ENCODE measurements at places on chromosomes 3 and 15.

DNA sequence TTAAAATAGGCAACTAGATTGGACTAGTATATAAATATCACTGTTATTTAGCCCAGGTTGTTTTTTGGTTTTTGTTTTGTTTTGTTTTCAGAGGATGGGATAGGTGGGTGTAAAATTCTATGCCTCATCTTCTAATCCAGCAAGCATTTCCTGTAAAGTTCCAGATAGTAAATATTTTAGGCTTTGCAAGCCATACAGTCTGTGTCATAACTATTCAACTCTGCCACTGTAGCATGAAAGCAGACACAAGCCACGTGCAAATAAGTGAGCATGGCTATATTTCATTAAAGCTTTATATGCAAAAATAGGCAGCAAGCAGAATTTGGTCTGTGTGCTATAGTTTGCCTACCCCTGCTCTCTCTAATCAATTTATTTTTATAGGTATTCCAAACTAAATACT is 657.3 kb upstream of the TGFBR2 start:
- no peaks in the 10 kb centered on the region for H3K27me3 ChIP-seq
- no peak overlapping the region for H3K4me3 ChIP-seq
- H3K27ac ChIP-seq: no peak overlapping the region
- no peak for DNase-seq
- no peaks in the 10 kb centered on the region for H3K4me1 ChIP-seq

GRCh38 chr15:98888820-98889479 is 118.6 kb downstream of the PGPEP1L start:
- H3K27me3 ChIP-seq: peaks cover 10% of the 10 kb centered on the region
- peaks cover 4% of the 10 kb centered on the region for H3K36me3 ChIP-seq
- H3K27ac ChIP-seq: no peak overlapping the region
- no peak for DNase-seq

DNA sequence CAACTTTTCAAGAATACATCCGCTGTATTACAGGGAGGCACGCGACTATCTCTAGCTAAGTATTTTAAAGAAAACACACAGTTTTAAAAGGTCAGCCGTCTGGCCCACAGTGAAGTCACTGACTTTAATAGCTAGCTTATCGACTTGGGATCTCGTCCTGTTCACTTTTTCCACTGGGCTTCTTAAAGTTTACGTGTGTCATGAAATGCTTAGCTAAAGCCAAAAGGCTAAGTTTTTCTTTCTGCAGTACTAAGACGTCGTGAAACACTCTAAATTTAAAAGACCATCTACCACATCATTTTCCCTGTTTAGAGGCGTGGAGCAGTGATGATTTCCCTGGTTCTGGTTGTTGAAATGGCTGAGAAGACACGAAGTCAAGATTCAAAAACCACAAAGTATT is 27.1 kb downstream of the LRIG1 start:
- no peaks in the 10 kb centered on the region for H3K27me3 ChIP-seq
- peaks cover under 1% of the 10 kb centered on the region for H3K36me3 ChIP-seq
- H3K4me1 ChIP-seq: peaks cover 37% of the 10 kb centered on the region
- peak overlapping the region; percentile 67 for H3K27ac ChIP-seq
- DNase-seq: no peak

- DNase-seq: no peak
- peaks cover 72% of the 10 kb centered on the region for H3K4me1 ChIP-seq
- peak overlapping the region; percentile 54 for H3K4me3 ChIP-seq
- peaks cover 20% of the 10 kb centered on the region for H3K36me3 ChIP-seq
Observed at GRCh38 chr3:16476636-16477035, 36.9 kb downstream of the RFTN1 start.

DNA sequence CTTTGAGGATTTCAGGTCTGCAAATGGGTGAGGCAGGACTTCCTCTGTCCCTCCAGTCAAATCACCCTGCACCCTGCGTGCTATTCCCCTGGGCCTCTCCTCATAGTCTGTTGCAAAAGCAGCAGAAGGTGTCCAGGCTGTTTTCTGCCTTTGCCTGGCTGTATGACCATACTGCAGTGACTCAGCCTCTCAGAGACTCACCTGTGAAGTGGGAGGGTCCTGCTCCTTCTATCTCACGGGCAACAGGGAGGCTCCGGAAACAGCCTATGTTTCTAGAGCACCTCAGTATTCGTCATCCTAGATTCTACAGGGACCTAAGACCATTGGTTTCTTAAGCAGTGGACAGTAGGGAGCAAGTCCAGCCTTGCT is 216.4 kb downstream of the TLE3 start:
- no peaks in the 10 kb centered on the region for H3K4me1 ChIP-seq
- no peak for DNase-seq
- no peak overlapping the region for H3K27ac ChIP-seq
- peaks cover 15% of the 10 kb centered on the region for H3K27me3 ChIP-seq

- H3K27me3 ChIP-seq: no peaks in the 10 kb centered on the region
- no peaks in the 10 kb centered on the region for H3K36me3 ChIP-seq
- H3K4me1 ChIP-seq: peaks cover 5% of the 10 kb centered on the region
- H3K27ac ChIP-seq: no peak overlapping the region
- H3K4me3 ChIP-seq: no peak overlapping the region
- DNase-seq: no peak
Observed at GRCh38 chr3:52121464-52121805, 32.8 kb downstream of the POC1A start.

DNA sequence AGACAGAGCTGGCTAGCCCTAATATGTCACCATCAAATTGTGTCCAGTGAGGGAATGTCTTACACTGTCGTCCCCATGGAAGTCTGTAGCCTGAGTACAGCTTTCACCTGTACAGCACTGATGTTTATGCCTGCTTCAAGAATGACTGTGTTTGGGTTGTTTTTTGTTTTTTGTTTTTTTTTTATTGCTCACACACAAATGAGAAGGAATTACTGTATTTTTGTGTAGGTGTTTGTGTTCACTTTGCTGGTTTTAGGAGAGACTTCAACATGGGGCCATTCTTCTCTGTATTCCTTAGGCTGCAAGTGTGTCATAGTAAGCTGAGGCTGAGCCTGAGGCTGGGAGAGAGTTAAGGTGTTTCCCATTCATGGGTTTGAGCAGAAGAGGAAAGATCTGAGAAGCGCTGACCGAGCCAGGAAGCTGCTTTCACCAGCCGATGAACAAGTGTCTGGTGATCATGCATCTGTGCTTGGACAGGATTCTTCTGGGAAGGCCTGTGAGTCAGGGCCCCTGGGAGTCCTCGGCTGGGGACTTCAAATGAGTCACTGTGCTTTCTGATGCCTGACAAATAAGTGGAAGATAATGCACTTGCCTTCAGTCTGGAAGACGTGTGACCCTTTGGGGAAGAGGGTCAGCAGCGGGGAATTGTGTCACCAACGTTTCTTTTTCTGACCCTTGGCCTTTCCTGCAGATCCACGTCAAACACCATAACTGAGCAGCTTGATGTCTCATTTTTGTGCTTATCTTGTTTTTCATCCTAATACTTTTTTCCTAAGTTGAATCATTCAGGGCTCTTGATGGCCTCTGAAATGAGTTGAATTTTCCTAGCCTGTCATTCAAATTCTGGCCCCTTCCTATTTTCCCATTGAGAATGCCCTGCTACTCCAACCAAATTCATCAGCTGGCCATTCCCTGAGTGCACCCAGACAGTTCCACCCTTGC is 36.7 kb upstream of the ZBTB38 start:
- no peak overlapping the region for H3K4me3 ChIP-seq
- no peak for DNase-seq
- H3K4me1 ChIP-seq: no peaks in the 10 kb centered on the region
- no peaks in the 10 kb centered on the region for H3K36me3 ChIP-seq

GRCh38 chr15:70795311-70795665 is 31.9 kb upstream of the UACA start:
- no peaks in the 10 kb centered on the region for H3K36me3 ChIP-seq
- peaks cover 31% of the 10 kb centered on the region for H3K27me3 ChIP-seq
- no peak overlapping the region for H3K4me3 ChIP-seq
- DNase-seq: no peak

- H3K36me3 ChIP-seq: no peaks in the 10 kb centered on the region
- peaks cover 47% of the 10 kb centered on the region for H3K27me3 ChIP-seq
- DNase-seq: no peak
- peaks cover 12% of the 10 kb centered on the region for H3K4me1 ChIP-seq
Observed at GRCh38 chr15:40512440-40512839, 41.7 kb downstream of the CHST14 start.

- no peak overlapping the region for H3K4me3 ChIP-seq
- DNase-seq: no peak
- no peaks in the 10 kb centered on the region for H3K36me3 ChIP-seq
- H3K27ac ChIP-seq: peak overlapping the region; percentile 19
Observed at GRCh38 chr3:34020726-34021680, 222.6 kb downstream of the PDCD6IP start.

DNA sequence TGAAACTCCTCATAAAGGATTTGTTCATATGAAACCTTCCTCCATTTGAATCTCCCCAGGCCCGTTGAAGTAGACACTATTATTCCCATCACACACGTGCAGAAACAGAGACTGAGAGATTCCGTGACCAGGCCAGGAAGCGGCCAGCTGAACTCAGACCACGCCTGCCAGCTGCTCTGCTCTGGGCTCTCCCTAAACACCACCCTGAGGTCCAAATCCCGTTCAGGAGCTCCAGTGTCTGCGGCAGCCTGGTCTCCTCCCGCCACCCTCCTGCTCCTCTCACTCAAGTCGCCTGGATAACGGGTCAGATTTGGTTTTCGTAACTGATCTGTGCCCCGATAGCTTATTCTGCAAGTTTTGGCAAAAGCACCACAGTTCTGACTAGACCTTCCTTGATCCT is 53.6 kb upstream of the SNRPA1 start:
- DNase-seq: no peak
- H3K4me1 ChIP-seq: no peaks in the 10 kb centered on the region
- H3K27ac ChIP-seq: no peak overlapping the region
- H3K27me3 ChIP-seq: peaks cover 81% of the 10 kb centered on the region
- no peaks in the 10 kb centered on the region for H3K36me3 ChIP-seq

DNA sequence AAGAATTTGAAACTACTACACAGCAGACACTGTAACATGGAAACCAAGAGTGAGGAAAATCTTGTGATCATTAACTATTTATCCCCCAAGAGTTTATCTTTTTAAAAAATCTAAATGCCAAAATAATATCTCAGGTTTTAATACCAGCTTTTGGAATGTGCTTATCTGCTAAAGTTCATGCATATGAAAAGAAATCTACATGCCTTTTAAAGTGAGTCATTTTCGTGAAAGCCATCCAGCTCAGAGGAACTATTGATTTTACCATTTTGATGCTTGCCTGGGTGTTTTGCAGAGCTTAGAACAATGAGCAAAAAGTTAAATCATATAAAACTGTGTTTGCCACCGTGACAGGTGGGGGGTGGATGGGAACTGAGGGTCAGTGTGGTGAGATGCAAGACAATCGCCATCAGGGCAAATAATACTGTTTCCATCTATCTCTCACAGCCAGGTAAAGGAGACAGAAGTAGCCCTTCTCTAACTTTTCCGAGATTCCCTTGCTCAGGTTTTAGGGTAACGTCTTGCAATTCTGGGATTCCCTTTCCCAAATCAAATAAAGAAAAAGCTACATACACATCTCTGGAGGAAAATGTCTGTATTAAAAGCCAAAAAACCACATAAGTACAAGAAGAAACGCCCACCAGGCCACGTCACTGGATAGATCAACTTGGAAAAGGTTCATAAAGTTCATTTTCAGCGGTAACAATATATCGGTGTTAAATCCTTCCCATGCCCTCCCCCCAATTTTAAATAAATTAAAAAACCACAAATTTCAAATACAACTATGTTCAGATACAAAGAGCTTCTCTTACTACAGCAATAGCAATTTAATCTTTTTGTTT is 2.0 kb downstream of the TMEM158 start:
- H3K36me3 ChIP-seq: peaks cover 4% of the 10 kb centered on the region
- H3K4me3 ChIP-seq: peak overlapping the region; percentile 87

DNA sequence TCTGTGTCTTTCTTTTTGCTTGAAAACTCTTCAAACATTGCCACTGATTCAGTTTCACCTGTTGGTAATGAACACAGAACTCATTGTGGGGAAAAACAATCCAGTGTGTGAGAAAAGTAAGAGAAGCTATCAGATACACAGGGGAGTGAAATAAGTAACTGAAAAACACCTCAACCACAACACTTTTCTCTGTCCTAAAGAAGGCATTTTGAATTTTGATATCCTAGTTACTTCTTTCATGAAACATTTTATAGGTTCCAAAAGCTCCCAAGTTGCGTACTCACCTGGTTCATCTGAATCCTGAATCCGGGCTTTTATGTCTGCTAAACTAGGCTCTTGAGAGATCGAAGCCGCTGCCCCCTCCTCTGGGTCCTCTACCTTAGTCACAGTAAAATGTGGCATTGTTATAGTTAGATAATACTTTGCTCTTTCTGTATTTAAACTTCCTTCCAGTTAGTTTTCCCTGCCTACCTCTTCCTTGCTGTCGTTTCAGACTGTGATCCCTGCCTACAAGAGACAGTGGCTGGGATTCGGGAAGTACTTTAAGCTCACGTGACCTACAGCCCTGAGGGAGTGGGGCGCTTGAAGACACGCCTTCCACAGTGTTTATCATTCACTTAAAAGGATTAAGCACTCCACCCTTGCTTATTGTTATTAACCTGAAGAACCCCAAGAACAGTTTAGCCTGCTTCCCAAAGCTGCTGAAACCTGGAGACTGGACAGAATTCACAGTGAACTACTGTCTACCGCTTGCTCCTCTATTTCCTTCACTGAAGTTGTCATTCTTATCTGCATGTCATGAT is 19.1 kb downstream of the SLC12A6 start:
- peaks cover 12% of the 10 kb centered on the region for H3K4me1 ChIP-seq
- peak overlapping the region; percentile 83 for H3K4me3 ChIP-seq
- peaks cover 3% of the 10 kb centered on the region for H3K36me3 ChIP-seq
- no peak for DNase-seq
- H3K27me3 ChIP-seq: no peaks in the 10 kb centered on the region
- H3K27ac ChIP-seq: peak overlapping the region; percentile 90

GRCh38 chr3:47685037-47685436 is 96.7 kb downstream of the SMARCC1 start:
- no peak overlapping the region for H3K4me3 ChIP-seq
- H3K27ac ChIP-seq: no peak overlapping the region
- H3K4me1 ChIP-seq: peaks cover 3% of the 10 kb centered on the region
- H3K27me3 ChIP-seq: no peaks in the 10 kb centered on the region

GRCh38 chr3:128706086-128706615 is 19.8 kb upstream of the RAB7A start:
- H3K27ac ChIP-seq: no peak overlapping the region
- H3K4me1 ChIP-seq: no peaks in the 10 kb centered on the region
- H3K4me3 ChIP-seq: no peak overlapping the region
- DNase-seq: no peak

- peaks cover 30% of the 10 kb centered on the region for H3K27me3 ChIP-seq
- no peaks in the 10 kb centered on the region for H3K4me1 ChIP-seq
- H3K36me3 ChIP-seq: no peaks in the 10 kb centered on the region
- no peak for DNase-seq
- H3K27ac ChIP-seq: no peak overlapping the region
- H3K4me3 ChIP-seq: no peak overlapping the region
Observed at GRCh38 chr3:187255314-187255713, 36.2 kb downstream of the MASP1 start.

DNA sequence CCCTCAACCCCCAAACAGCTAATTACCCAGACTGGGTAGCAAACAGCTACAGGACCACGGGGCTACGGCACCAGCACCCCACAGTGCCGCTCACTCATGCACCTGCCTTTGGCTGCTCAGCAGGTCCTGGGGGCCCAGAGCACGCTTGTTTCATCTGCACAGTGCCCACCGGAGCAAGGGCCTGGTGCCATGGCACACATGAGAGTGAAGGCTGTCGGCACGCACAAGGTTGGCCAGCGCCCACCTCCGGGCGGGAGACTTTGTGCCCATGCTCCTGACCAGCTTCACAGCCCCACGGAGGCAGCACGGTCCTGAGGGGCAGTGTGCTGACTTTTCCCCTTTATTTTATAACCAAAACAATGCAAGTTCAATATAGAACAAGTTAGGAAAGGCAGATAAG is 135.9 kb upstream of the NSMCE3 start:
- no peaks in the 10 kb centered on the region for H3K36me3 ChIP-seq
- no peaks in the 10 kb centered on the region for H3K4me1 ChIP-seq
- no peak overlapping the region for H3K4me3 ChIP-seq
- peaks cover 39% of the 10 kb centered on the region for H3K27me3 ChIP-seq
